ENCODE measurements at places on chromosomes 3 and 15. TPM values are rescaled to one million over a fixed set of nuclear protein-coding genes. Genes with fewer than 3 reads are reported as not detected.

RHOA gene
- 570 TPM for polyA plus RNA-seq

PPM1L gene
- polyA plus RNA-seq = 8.0 TPM

CPLX3 gene
- not detected for polyA plus RNA-seq

CNTN4 gene
- polyA plus RNA-seq = 33.1 TPM

GABRB3 gene
- polyA plus RNA-seq = 6.5 TPM

COL8A1 gene
- polyA plus RNA-seq = 5.3 TPM

AGBL1 gene
- polyA plus RNA-seq = 0.08 TPM

ARNT2 gene
- polyA plus RNA-seq = 68.3 TPM
